ENCODE measurements at places on chromosomes 5 and 9.

- DNase-seq: no peak
Observed at GRCh38 chr9:7490317-7491108, 309.1 kb downstream of the DMAC1 start.

DNA sequence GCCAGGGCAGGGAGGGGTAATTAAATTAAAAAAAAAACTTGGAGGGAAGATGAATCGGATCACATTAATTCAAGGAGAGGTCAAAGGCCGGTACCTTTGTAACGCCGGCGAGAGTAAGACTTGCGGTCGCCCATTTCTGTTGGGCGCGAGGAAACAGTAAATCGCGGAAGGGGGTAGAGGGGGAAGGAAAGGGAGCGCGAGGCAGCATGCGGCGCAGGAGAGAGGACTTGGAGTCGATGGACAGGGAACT, 324 bp upstream of the RGMB start:
- no peak for DNase-seq

- no peak for DNase-seq
Observed at GRCh38 chr9:354453-354852, 139.8 kb downstream of the DOCK8 start.

GRCh38 chr5:108625654-108626053, 122.0 kb upstream of the FER start:
- DNase-seq: no peak

DNA sequence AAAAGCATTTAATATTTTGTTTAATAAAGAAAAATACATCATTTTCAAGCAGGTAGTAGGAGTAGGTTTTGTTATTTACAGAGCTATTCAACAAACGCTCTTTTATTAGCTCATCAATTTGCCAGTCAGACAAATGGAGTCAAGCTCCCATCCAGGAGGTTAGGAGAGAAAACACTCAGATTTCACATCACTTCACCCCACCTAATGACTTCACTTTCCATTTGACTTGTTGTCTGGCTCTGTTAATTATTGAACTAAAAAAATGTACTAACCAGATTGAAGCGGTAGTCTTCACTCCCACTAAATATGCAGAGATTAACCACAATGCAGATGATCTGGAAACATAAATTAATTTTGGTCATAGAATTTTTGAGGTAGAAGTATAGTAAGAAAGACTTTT, 193.6 kb upstream of the VCAN start:
- DNase-seq: no peak

DNA sequence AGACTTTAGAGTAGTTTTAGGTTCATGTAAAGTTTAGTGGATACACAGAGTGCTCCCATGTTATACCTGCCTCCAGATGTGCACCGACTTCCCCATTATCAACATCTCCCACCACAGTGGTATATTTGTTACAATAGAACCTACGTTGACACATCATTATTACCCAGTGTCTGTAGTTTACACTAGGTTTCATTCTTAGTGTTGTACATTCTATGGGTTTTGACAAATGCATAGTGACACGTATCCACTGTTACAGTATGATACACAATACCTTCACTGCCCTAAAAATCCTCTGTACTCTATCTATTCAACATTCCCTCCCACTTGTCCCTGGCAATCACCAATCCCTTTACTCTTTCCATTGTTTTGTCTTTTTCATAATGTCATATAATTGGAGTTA, 34.3 kb upstream of the CRHBP start:
- no peak for DNase-seq

DNA sequence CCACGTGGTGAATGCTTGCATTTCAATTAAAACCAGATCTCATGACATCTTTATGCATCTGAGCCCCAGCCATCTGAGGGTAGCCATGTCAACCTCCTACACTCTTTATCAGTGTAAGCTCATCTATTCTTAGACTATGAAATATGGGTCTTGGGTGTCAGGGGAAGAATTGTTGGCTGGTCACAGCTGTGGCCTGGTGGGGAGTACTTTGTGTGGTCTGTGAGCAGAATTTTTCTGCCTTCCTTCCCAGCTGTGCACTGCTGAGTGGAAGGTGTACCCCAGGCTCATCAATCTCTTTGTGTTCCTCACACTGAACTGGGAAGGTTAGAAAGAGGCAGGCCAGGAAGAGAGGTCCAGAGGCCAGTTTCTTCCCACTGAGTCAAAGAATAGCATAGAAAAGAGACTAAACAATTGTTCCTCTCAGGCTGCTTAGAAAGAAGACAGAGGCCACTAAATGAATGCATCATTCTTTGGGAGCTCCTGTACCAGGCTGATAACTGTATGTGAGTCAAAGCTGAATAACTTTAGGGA, 202.7 kb upstream of the RGMB start:
- no peak for DNase-seq
